Left cardiac atrium (tissue), 4 donors: ENCODE measurements at places on chromosomes 6 and 20. TPM values are rescaled to one million over a fixed set of nuclear protein-coding genes. Genes with fewer than 3 reads are reported as not detected.

FERMT1 gene
- total RNA-seq, result 1.5 TPM

TSPYL4 gene
- 28.0 TPM for total RNA-seq

SLA2 gene
- 0.37 TPM for total RNA-seq

FNDC1 gene
- 0.63 TPM for total RNA-seq

GRCh38 chr6:46233129-46233528, 62.3 kb upstream of the ENPP5 start:
- no peak for DNase-seq

GRCh38 chr20:46943861-46944591, 49.4 kb downstream of the EYA2 start:
- DNase-seq, result no peak

MACROD2 gene
- total RNA-seq, result 1.3 TPM

DNA sequence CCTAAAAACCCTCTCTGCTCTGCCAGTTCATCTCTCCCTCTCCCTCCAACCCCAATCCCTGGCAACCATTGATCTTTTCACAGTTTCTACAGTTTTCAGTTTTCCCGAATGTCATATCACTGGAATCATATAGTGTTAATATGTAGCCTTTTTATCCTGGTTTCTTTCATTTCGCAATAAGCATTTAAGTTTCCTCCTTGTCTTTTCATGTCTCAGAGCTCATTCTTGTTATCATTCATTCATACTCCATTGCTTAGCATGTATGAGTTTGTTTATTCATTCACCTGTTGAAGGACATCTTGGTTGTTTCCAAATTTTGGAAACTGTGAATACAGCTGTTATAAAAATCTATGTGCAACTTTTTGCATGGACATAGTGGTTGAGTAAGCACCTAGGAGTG, 5.5 kb upstream of the PCMTD2 start:
- DNase-seq, result no peak

EPPIN gene
- total RNA-seq, result 0.68 TPM
